ENCODE measurements at places on chromosomes 12 and 14.

DNA sequence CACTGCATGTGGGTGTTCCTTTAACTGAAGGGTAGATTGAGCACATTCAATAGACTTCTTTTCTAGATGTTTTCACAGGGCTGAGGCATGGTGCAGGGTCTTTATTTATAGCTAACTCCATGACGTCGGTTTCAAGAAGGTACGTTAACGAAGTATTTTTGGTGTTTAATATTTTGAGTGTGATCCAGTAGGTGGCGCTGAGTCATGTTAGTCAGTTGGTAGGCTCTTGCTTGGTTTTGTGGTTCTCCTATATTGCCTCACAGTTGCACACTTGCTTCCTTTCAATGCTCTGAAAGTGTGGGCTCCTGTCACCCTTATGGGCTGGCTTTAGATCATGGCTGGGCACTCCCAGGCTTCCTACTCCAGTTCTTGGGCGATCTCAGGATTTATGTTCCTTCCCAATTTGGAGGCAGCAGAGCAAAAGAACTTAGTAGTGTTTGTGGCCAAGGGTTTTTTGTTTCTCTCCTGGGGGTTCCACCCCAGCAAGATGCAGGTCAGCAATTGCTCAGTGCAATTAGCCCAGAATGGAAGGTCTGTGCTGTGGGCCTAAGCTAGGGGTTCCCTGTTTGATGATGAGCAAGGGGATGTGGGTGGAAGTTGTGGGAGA, 471.6 kb upstream of the FOXG1 start:
- DNase-seq = peak; percentile 65

DNA sequence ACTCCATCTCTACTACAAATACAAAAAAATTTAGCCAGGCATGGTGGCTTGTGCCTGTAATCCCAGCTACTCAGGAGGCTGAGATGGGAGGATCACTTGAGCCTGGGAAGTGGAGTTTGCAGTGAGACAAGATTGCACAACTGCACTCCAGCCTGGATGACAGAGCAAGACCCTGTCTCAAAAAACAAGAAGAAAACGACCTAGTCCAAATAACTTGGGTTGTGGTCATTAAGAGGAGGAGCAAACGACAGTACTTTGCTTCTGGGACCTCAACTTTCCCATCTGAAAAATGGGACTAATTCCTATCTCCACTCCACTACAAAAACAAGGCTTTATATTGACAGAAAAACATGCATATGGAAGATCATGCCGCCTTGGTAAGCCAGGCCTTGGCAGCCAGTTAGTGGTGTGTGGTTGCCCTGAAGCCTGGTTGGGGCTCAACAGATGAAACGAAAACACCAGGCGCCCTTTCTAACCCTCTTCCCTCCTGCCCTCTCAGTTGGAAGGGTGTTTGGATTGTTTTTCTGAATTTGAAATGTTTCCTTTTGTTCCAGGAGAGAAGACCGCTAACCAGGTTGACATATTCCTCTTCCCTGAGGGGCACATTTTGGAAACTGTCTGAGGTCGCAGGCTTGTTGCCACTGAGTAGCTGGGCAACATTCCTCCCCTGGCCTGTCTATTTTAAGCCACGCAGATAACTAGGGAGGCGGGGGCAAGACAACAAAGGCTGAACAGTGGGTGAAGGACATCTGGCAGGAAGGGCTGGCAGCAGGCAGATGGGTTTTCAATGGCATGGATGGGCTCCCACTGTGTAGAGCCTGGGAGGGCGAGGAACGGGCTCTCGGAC, 13.7 kb upstream of the VPS37B start:
- no peak for DNase-seq

GRCh38 chr12:95599880-95600279, 48.6 kb upstream of the USP44 start:
- no peak for DNase-seq

GRCh38 chr12:46773586-46774321, 52.0 kb downstream of the SLC38A4 start:
- peak; percentile 27 for DNase-seq

- no peak for DNase-seq
Observed at GRCh38 chr12:8911606-8912268, 2.6 kb upstream of the PHC1 start.

GRCh38 chr12:6235499-6235898, 35.3 kb downstream of the CD9 start:
- no peak for DNase-seq

DNA sequence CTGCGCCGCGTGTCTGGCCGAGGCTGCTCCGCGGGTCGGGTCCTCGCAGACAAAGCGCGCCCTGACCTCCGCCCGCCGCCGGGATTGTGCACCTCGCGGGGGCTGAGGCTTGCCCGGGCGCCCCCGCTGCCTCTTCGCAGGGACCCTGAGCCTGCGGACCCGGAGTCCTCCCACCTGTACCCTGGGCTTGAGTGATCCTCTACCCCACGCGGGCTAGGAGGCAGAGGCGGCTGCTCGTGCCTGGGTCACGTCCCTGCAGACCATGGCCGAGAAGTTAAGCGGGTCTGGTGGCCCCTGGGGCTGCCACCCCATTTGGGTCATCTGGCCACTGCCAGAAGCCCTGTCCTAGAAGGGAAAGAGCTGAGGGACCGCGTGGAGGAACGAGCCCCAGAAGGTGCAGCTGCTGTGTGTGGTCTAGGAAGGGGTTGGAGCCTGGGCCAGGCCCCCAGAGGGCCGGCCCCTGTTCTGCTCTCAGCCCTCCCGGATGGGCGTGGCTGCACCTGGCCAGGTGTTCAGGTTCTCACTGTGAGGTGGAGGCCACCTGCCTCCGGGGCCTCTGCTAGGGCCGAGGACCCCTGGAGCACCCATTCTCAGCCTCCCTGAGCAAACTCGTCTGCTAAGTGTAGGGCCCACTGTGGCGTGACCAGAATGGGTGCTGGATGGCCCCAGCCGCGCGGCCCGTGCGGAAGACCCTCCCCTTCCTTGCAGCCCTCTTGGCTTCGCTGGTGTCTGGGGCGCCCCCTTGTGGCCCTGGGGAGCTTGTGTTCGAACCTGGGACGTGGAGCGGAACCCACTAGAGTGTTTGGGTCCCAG, 49.6 kb downstream of the LRCOL1 start:
- peak; percentile 42 for DNase-seq

GRCh38 chr14:50560931-50561285, 963 bp downstream of the ATL1 start:
- DNase-seq = peak; percentile 70

- DNase-seq = peak; percentile 75
Observed at GRCh38 chr12:59403259-59403932, 192.4 kb upstream of the SLC16A7 start.

GRCh38 chr12:79420146-79420618, 270.6 kb downstream of the PAWR start:
- peak; percentile 81 for DNase-seq

GRCh38 chr14:72549026-72549425, 344.9 kb downstream of the DPF3 start:
- no peak for DNase-seq

- DNase-seq = no peak
Observed at GRCh38 chr14:58667900-58668299, 30.1 kb downstream of the DACT1 start.

- no peak for DNase-seq
Observed at GRCh38 chr12:108430926-108431325, 84.2 kb upstream of the FICD start.

DNA sequence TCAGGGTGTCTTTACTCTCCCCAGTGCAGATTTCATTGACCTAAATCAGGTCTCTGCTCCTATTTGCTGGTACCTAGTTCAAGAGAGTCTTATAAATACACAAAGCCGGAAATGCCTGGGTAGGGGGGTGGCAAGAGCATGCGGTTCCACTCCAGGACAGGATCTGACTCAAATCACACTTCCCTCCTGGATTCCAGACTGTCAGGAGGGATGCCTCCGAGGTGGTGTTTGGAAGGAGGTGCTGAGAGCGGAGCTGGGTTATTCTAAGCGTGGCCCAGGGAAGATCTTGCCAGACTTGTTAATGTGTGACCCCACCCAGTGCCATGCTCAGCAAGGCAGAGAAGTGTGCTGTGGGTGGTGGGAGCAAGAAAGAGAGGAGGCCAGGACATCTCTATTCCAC, 49.8 kb downstream of the B4GALNT3 start:
- DNase-seq = peak; percentile 36

DNA sequence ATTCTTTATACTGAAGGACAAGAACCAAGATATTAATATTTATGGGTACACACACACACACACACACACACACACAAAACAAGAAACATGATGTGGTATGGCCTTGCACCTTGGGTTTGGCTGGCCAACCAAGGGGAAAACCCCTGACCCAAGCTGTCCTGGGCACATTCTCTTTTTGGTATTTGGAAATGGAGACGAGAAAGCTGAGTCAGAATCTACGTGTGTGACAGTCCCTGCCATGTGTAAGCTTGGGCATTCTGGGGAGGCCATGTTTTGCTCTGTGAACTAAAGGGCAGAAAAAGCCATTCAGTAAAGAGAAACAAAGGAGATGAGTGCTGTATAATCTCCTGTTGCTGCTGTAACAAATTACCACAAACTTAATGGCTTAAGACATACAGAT, 35.6 kb downstream of the PTGER2 start:
- DNase-seq = no peak

GRCh38 chr12:32987512-32987911, 90.9 kb upstream of the PKP2 start:
- DNase-seq = no peak

GRCh38 chr12:12819221-12819620, 6.1 kb downstream of the DDX47 start:
- DNase-seq = no peak

GRCh38 chr12:6603095-6603567, 4.0 kb downstream of the CHD4 start:
- DNase-seq = peak; percentile 88

DNA sequence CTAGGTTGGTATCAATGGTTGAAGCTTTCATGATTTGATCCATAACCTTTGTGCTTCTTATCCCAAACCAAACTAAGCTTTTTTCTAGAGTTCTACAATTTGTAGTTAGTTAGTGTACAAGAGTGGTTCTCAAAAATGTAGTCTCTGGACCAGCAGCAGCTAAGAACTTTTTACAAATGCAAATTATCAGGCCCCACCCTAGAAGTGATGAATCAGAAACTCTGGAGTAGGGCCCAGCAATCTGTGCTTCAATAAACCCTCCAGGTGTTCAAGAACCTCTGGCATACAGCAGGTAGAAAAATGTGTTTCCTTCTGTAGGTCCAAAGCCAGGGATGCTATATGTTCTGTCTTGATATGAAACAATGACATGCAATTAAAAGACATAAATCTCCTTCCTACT, 26.1 kb upstream of the ACTR6 start:
- DNase-seq = no peak

- DNase-seq = peak; percentile 34
Observed at GRCh38 chr14:76710056-76711010, 50.9 kb upstream of the VASH1 start.

DNA sequence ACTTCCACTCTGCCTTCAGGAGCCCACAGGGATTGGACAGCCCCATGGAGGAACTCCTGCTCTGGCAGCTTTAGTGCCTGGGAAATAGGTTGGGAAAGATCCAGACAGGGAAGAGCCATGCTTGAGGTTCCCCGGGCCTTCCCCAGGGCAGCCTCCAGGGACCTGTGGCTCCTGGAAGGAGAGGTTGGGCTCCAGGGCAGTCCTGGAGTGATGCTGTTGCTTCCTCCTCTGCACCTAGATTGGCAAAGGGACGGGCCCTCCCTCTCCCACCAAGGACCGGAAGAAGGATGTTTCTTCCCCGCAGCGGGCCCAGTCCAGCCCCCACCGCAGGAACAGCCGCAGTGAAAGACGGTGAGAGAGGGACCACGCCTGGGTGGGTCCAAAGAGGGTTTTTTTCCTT, 16.5 kb downstream of the VASH1 start:
- DNase-seq = no peak

DNA sequence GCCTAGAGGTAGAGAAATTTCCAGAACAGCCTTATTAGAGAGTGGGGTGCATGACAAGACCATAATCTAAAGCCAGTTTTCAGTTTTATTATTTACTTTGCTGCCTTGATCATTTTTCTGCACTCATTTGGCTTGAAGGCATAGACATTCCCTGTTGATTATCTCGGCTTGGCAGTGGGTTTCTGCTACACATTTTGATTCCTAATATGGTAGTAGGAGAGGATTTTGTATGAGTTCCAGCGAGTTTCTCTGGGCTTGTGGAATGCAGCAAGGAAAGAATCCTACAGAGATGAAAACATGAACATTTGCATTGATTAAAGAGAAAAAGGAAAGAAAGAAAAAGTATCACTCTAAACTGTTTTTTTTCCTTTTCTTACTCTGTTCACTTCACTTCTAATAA, 281.2 kb downstream of the PAWR start:
- DNase-seq = peak; percentile 77

DNA sequence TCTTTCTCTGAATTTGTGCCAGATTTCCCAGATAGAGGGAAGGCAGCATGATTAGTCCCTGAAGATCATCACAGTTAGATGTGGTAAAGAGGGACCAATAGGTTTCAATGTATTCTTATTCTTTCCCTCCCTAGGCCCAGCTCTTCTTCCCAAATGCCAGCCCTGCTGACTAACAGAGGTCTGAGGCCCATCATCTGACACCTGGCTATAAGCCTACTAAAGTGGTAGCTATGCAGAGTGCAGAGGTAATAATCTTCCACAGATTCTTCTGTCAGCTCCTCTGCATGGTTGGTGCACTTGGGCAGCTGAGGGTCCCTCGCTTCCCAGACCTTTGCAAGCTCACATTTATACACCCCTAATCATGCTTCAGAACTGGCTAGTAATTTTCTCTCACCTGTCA, 63.7 kb upstream of the PZP start:
- no peak for DNase-seq

DNA sequence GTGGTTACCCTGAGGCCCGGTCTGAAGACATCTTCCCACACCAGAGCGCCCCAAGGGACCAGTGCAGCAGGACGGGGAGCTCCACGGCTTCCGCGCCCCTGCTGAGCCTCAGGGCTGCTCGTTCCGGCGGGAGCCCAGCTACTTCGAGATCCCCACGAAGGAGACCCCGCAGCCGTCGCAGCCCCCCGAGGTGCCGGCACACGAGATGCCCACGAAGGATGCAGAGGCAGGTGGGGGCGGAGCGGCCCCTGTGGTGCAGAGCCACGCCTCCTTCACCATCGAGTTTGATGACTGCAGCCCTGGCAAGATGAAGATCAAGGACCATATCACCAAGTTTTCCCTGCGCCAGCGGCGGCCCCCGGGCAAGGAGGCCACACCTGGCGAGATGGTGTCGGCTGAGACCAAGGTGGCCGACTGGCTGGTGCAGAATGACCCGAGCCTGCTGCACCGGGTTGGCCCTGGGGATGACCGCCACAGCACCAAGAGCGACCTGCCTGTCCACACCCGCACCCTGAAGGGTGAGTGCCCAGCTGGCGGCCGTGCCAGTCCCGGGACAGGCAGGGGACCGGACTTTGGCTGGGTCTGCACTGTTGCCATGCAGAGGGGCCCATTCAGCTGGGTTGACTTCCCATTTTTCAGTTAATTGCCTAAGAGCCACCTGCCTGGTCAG, 18.1 kb downstream of the CEP170B start:
- no peak for DNase-seq

GRCh38 chr14:61744238-61744637, 18.0 kb upstream of the SNAPC1 start:
- no peak for DNase-seq

GRCh38 chr12:120674097-120674636, 12.8 kb upstream of the MLEC start:
- no peak for DNase-seq

GRCh38 chr14:95561001-95561412, 26.2 kb downstream of the GLRX5 start:
- DNase-seq = peak; percentile 82
